Activated naive CD4-positive, alpha-beta T cell treated with anti-CD3 and anti-CD28 coated beads, Interleukin-2, amount 50 U/mL, for 72 hours (primary cell): ENCODE measurements at places on chromosomes 1 and 21. TPM values are rescaled to one million over a fixed set of nuclear protein-coding genes. Genes with fewer than 3 reads are reported as not detected.

Gene LAMB3
- total RNA-seq: 11.7 TPM

Gene PGLYRP3
- not detected for total RNA-seq

Gene DNASE2B
- not detected for total RNA-seq

Gene OR2T5
- total RNA-seq: not detected

Gene LCE1F
- total RNA-seq: not detected

Gene MYBPH
- not detected for total RNA-seq

Gene VSIG8
- total RNA-seq: 0.18 TPM

Gene RGS16
- total RNA-seq: 36.0 TPM

Gene CDA
- not detected for total RNA-seq

Gene LCE1D
- total RNA-seq: not detected

Gene RPTN
- total RNA-seq: not detected

Gene L1TD1
- 0.05 TPM for total RNA-seq

Gene NEK7
- total RNA-seq: 60.1 TPM

Gene RHOU
- total RNA-seq: 1.1 TPM

Gene GAS5
- 962 TPM for total RNA-seq

Gene TCEANC2
- 11.8 TPM for total RNA-seq

Gene AGO3
- total RNA-seq: 43.6 TPM

Gene RNF186
- total RNA-seq: not detected

Gene C1orf226
- 0.14 TPM for total RNA-seq

Gene TCP10L
- total RNA-seq: 1.5 TPM

Gene KCND3
- not detected for total RNA-seq

DNA sequence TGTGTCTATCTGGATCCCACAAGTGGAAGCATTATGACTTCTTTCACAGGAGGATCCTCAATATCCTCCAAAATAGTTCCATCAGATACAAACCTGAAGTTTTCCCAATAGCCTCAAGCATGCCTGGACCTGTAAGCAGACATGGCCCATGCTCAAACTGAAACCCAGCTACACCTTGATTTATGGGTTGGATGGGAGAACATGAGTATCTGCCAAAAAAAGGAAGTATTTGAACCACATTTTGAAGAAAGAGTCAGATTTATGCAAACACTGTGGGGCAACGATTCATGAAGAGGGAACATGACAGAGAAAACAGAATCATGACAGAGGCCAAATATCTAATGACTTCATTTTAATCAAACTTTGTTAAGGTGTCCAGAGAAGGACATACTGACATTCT is 351.0 kb upstream of the NFIA start:
- DNase-seq: no peak

DNA sequence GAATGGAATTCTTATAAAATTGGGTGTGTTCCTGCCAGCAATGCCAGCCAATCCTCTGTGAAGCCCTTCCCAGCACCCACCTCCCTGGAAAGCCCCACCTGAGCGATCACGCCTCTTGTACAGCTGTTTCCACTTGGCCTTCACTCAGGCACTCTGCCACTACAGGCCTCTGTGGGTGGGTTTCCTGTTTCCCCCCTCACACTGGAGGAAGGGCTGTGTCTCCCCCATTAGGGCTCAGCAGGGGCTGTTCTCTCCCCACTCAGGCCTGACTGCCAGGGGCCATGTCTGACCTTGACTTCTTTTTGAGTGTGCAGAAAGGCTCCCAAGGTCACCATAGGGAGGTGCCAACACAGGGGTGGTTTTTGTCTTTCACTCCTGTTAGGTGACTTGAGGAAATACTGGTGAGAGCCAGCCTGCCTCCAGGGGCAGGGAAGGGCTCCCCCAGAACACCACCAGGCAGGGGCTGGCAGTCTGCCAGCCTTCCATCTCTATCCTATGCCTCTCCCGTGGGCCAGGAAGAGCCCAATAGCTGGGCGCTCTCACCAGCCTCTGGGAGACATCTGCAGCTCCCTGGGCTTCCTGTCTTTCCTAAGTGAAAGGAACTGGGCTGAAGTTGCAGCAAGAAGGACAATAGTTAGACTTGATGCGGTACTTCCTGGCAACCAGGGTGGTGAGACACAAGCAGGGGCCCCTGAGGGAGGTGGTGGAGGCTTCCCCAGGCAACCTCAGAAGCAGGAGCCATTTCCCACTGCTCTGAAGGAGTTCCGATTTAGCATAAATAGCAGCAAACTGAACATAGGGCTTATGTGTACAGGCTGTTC is 49.1 kb downstream of the ELK4 start:
- peak; percentile 47 for DNase-seq

- DNase-seq: no peak
Measured at GRCh38 chr1:28378906-28379305, 9.4 kb downstream of the PHACTR4 start.

DNA sequence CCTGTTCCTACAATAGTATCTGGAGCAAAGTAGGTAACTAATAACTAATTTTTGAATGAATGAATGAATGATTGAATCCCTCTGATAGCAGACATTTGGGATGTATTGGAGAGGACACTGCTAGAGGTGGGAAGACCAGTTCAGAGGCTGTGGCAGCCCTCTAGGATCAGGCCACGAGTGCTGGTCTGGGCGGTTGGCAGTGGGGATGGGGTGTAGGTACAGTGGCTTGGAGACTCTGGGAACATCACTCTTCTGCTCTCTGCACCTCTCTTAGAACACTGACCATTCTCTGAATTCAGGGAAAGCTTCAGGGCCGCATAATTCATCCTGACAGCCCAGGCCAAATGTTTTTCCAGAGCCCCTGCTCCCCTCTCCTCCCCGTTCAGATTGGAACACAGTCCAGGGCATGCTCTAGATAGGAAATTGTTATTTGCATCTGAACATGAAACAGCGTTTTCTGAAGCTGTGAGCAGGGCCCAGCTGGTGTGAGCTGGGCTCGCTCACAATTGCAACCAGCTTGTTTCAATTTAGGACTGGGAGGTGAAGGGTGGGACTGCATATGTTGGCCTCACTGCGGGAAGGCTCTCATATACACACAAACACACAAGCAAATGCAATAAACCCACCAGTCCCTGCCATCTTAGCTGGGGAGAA is 253.1 kb upstream of the USP24 start:
- no peak for DNase-seq

- DNase-seq: no peak
Measured at GRCh38 chr21:41662761-41663160, 104.1 kb downstream of the RIPK4 start.

DNA sequence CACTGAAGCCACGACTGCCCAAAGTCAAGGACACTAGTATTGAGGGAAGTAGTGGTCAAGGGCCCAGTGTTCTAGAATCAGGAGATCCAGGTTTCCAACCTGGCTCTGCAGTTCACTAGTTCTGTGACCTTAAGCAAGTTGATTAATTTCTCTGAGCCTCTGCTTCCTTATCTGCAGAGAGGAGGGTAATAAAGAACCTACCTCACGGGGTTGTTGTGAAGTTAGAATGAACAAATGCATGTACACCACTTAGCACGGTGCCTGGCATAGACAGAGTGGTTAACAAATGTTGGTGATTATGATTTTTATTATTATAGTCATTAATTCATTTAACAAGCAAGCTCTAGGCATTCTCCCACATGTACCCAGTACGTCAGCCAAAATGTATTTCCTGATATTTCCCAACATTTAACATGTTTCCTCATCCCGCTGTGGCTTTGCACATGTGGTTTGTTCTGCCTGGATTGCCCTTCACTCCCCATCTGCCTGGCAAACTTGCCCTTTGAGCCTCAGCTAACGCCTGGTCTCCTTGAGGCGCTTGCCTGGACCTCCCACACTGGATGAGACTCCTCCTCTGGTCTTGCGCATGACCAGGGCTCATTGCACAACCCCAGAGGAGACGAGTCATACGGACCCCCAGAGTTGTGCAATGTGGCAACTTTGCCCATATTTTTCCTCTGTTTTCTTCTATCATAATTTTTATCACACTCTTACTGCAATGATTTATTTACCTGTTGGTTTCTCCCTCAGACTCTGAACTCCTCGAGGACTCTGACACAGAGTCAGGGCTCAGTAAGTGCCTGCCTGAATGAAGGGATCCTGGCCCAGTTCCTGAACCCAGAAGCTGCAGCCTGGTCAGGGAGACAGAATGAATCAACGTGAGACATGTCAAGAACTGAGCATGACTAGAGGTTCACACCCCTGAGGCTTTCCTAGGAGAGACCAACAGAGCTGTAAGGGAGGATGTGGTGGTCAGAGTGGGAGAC is 20.7 kb upstream of the MFSD2A start:
- no peak for DNase-seq

GRCh38 chr1:176996456-176997090 is 167.9 kb downstream of the ASTN1 start:
- DNase-seq: no peak

DNA sequence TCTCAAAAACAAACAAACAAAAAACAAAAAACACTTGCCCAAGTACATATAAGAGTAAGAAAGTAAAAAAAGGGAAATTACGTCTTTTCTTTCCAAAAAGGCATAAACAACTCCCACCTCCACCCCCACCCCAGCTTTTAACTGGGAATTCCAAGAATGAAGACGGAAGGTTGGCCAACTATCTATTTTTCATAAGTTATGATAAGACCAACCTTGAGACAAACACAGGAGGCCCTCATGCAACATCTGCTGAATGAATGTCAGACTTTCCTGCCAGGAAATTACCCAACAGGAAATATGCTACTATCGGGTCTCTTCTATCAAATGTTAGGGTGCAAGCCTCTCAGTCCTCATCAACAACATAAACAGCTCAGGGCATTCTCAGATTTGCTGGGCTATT is 1.9 kb downstream of the BSDC1 start:
- no peak for DNase-seq

- no peak for DNase-seq
Measured at GRCh38 chr1:111515291-111516004, 12.0 kb upstream of the ADORA3 start.

DNA sequence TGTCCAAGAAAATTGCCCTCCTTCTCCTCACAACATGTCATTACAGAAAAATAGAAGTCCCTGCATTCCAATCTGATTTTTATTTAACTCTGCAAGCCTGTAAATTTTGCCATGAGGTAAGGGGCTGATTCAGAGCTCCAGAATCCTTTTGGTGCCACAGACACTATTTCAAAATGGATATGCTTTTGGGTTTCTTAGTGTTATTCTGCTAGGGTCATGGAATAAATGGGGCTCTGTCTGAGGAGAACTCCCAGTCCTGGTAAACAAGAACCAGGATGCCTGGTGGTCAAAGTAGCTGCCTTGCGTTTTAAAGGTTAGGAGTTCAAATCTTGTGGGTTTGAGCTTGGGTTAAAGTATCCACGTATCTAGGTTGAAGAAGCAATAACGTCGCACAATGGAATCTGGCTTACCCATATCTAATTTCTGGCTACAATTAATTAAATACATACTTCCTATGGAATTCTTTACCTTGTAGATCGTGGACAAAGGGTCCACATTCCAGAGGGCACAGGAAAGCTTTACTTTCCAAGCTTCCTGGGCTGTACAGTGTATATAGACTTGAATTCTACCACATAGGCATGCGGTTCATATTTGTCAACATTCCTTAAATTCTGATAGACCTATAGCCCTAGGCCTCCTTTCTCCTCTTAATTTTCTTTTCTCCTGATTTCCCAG is 98.0 kb upstream of the CDC42BPA start:
- no peak for DNase-seq

GRCh38 chr1:230143534-230143933 is 76.5 kb downstream of the GALNT2 start:
- DNase-seq: no peak

- DNase-seq: no peak
Measured at GRCh38 chr1:111786669-111787207, 31.0 kb downstream of the DDX20 start.

GRCh38 chr1:230084408-230085177 is 17.6 kb downstream of the GALNT2 start:
- DNase-seq: peak; percentile 75

- no peak for DNase-seq
Measured at GRCh38 chr1:116379057-116379630, 6.1 kb downstream of the ATP1A1 start.

GRCh38 chr1:228984646-228985631 is 249.7 kb downstream of the RHOU start:
- no peak for DNase-seq

DNA sequence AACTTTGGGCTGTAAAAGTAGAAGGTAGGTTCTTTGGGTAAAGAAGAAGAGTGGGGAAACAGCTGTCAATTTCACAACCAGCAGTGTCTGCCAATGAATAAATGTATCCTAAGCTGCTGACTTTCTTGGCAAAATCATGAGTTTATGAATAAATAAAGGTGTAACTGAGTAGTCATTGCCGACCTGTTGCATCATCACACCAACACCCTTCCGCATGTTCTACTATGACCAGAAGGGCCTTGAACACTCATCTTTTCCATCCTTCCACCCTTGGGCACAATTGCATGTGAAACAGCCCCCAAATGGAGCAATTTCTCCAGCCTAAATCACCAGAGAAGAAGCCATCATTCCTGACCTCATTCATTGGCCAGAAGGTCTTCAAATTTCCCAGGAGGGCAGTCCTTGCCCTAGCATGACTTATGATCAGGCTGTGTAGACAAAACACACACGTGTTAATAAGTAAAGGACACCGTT is 31.2 kb upstream of the QSOX1 start:
- DNase-seq: no peak

- no peak for DNase-seq
Measured at GRCh38 chr1:226217273-226217672, 6.2 kb upstream of the MIXL1 start.

DNA sequence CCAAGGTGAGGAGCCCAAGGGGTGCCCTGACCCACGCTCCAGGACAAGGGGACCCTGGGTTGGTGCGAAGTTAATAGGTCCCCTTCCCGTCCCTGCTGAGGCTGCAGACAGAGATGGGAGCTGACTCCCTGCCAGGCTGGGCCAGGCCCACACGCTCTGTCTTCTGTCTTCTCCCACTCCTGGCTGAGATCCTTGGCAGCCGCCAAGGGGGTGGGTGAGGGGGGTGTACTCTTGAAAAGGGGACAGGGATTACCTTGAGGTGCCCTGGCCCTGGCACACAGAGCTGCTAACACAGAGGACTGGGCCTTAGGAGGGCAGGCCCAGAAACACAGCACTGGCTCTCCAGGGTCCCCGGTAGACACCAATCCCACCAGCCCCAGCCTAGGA is 11.0 kb upstream of the CTRC start:
- DNase-seq: no peak

DNA sequence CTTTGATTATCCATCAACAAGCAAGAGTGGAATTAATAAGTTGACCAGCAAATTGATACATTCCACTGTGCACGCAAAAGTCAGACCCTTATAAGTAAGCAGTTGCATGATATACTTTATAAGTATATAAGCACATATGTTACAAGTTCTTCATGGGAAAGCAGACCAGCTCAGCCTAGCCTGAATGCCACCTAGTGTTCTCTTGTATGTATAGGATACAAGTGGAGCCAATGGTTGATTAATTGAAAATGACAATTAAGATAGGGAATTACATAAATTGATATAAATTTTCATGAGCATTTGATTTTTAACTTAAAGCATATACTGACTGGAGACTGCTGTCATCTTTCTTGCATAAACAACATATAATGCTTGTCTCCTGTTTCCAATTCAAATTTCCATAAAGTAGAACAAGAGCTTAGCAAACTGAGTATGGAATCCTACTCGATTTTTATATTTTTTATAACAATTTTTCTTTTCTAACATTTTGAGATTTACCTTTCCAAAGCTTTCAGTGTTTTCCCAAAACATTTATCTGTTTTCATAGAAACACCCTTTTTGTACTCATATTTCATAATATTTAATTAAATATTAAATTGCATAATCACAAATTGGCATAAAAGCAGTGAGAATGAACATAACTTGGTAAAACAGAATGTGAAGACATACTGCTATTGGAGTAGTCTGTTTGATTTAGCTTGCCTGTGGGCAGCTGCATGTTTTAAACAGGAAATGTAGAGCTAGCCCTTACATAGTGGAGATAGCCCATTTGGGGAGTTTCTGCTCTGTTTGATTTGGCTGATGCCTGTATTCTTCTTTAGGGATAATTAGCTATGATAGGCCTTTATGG is 62.8 kb downstream of the MAGI3 start:
- no peak for DNase-seq

GRCh38 chr1:84871181-84871580 is 21.8 kb downstream of the LPAR3 start:
- DNase-seq: no peak
